8988T (cell line): ENCODE measurements at places on chromosomes 12 and 14.

DNA sequence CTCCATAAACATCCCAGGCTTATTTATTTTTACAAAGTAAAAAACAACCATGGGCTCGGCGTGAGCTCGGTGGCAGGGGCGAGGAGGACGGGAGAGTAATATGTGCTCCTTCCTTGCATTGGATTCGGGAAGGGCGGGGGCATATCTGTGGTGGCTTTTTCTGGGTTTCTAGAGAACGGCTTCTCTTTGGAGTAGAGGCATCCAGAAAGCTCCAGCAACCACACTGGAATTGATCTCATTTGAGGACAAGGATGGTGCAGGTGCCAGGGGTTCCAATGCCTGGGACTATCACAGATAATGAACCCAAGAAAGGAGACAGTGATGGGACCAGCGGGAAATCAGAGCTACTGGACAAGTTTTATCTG is 18.9 kb downstream of the ADGRD1 start:
- DNase-seq = no peak

GRCh38 chr12:48022676-48023385 is 18.6 kb upstream of the COL2A1 start:
- no peak for DNase-seq

DNA sequence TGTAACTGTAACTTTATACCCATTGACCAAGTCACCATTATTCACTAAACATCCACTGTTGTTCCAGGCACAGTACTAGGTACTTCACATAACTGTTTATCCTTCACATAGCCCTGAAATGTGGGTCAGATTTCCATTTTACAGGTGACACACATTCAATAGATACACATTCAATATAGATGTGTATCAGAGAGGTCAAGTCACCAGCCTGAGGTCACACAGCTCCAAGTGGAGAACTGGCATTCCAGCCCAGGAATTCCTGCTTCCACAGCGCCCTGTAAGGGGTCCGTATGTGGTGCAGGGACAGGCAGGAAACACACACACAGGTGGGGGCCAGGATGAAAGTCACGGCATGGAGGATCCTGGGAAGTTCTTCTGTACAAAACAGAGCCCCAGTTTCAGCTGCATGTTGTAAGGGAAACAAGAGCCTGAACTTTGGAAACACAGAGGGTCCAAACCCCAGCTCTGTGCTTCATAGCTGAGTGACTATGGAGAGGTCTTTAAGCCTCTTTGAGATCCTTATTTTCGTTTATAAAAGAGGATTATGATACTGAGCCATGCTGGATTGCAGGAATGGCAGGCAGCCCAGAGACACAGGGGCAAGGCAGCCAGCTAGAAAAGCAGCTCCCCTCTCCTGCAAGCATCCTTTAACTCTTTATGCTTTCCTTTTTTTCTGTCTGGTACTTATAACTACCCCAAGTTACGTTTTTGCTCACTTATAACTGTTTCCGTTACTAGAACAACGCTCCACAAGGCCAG is 50.3 kb upstream of the DICER1 start:
- DNase-seq = no peak

GRCh38 chr12:93008044-93008778 is 79.1 kb upstream of the EEA1 start:
- DNase-seq = no peak

DNA sequence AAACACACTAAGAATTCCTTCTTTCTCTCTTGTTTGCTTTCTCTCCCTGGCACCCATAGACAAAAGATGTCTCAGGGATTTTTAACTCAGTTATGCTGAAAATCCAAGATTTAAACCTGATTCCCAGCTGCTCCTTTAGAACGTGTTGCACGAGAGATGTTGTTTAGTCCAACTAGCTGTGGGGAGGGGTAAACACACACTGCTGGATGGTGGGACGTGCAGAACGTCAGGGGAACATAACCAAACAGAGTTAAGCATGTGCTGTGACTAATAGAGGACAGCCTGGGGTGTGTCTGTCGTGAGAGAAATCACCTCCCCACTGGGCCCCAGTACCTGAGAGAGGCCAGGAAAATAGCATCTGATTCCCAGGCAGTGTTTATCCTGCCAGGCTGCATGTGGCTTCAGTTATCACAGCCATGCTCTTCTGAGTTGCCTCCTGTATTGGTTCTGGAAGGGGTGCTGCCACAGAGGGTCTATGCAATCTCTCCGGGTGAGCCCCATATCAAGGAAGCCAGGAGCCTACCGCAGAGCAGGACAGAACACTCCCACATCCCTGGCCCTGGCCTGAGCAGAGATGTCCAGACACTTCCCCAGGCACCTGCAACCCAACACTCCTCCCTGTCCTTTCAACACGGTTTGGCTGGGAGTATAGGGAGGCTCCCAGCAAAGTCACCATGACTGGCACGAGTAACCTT is 112.7 kb upstream of the EGLN3 start:
- DNase-seq = no peak

GRCh38 chr14:76595266-76595665 is 166.0 kb upstream of the VASH1 start:
- DNase-seq = no peak

DNA sequence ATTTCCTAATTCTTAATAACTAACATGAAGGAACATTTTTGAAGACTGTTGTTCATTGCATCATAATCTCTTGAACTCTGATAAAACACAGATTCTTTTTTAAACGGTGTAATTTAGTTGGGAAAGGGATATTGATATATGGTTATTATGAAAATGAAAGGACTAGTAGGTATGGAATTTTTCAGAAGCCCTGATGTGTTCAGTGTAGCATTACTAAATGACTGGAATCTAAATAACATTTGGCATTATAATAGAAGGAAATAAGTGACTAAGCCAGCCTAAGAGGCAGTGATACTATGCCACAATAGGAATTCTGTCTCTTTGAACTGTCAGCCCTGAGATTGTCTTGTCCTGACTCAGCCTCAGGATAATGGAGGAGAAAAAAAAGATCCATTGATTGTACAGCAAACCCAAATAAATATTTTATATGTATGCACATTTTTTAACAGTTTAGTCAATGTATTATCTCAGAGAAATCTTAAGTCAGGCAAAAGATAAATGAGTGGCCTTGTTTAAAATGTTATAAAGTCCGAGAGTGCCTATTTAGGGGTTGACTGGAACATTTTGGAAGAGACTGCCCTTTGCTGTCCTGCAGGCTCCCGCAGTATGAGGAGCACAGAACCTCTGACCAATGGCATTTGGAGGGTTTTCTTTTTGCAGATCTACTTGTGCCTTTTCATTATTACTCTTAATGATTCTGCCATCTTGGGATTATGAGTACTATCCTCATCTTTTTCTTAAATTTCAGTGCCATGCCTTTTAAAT is 271.2 kb downstream of the EGLN3 start:
- no peak for DNase-seq

- no peak for DNase-seq
Measured at GRCh38 chr12:19278407-19278806, 148.9 kb downstream of the PLEKHA5 start.

- no peak for DNase-seq
Measured at GRCh38 chr14:55434805-55435174, 5.6 kb downstream of the TBPL2 start.

DNA sequence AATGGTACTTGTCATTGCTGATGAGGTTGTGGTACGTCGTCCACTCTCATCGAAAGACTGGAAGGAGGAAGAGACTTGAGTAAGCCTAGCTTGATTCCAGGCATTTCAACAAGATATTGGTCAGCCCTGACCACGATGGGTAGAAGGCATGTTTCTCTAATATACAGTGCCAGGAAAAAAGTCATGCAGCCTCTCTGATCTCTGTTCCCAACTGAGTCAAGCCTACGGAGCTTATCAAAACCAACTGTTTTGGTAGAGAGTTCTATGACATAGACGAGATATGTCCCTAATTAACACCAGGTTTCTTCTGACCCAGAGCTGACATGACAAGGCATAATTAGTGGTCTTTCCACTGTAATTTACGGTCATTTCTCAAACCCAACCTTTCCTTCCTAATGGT is 58.5 kb downstream of the NIN start:
- DNase-seq = no peak

- no peak for DNase-seq
Measured at GRCh38 chr14:100422556-100423316, 99.6 kb downstream of the SLC25A47 start.

DNA sequence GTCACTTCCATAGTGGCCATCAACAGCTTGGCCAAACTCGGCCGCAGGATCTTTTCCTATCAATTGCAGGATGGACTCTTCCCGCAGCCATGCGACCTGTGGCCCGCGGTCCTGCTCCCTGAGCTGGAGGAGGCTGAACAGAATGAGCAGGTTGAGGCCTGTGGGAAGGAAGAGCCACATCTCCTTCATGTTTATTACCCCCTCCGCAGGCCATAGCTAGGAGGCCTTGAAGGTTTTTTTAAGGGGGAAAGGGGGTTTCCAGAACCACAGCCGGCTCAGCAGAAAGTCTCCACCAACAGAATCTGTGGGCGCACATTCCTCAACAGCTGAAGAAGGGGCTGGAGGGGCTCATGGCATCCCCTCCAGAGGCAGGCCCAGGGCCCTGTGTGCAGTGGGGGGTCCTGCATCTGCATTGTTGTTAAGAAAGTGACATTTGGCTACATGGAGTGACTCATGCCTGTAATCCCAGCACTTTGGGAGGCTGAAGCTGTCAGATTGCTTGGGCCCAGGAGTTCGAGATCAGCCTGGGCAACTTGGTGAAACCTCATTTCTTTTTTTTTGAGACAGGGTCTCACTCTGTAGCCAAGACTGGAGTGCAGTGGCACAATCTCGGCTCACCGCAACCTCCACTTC is 25.2 kb upstream of the PPP1R13B start:
- no peak for DNase-seq

DNA sequence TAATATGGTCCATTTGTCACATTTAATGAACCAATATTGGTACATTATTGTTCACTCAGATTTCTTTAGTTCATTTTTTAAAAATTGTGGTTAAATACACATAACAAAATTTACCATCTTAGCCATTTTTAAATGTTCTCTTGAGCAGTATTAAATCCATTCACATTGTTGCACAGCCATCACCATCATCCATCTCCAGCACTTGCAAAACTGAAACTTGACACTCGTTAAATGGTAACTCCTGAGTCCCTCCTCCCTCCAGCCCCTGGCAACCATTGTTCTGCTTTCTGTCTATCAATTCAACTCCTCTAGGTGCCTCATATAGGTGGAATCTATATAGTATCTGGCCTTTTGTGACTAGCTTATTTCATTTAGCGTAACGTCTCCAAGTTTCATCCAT is 86.4 kb downstream of the ACACB start:
- DNase-seq = no peak

GRCh38 chr14:85276979-85277228 is 253.0 kb upstream of the FLRT2 start:
- DNase-seq = no peak

- DNase-seq = no peak
Measured at GRCh38 chr12:79873201-79873600, 61.7 kb downstream of the PPP1R12A start.

DNA sequence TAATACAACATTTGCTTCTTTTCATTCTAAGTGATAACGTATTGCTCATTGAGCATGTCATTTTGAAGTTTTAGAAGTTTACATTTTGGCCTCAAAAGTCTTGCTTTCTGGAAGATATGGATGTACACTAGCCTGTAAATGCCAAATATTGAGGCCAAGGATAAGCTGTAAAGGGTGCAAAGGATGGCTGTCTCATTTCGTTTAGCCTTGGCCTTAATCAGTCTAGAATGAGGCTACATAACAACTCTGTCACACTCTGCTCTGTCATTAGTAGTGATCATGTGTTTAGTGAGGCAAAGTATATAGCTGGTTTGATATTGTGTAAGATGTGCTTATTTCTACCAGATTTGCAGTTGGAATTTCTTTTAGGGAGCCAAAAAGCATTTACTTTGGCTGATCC is 344.5 kb downstream of the TMTC2 start:
- DNase-seq = no peak

DNA sequence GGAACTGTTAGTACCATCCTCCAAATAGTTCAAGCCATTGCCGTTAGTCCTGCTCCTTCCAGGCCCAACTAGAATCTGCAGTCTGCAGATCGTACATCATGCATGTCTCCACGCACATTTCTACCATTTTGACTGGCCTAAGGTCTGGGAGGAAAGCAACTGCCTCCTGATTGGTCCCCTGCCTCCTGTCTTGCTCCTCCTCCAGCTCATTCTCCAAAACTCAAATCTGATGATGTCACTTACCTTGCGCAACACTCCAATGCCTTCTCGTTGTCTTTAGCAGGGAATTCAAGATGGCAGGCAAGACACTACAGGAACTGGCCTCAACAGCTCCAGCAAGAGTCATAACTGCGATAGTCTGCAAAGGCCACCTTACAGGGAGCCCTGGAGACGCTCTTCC is 9.7 kb upstream of the HCAR1 start:
- DNase-seq = no peak

GRCh38 chr12:85814741-85815140 is 21.5 kb downstream of the RASSF9 start:
- no peak for DNase-seq

GRCh38 chr12:33488036-33488435 is 48.4 kb upstream of the SYT10 start:
- no peak for DNase-seq

GRCh38 chr14:89458713-89459420 is 41.8 kb upstream of the FOXN3 start:
- no peak for DNase-seq

DNA sequence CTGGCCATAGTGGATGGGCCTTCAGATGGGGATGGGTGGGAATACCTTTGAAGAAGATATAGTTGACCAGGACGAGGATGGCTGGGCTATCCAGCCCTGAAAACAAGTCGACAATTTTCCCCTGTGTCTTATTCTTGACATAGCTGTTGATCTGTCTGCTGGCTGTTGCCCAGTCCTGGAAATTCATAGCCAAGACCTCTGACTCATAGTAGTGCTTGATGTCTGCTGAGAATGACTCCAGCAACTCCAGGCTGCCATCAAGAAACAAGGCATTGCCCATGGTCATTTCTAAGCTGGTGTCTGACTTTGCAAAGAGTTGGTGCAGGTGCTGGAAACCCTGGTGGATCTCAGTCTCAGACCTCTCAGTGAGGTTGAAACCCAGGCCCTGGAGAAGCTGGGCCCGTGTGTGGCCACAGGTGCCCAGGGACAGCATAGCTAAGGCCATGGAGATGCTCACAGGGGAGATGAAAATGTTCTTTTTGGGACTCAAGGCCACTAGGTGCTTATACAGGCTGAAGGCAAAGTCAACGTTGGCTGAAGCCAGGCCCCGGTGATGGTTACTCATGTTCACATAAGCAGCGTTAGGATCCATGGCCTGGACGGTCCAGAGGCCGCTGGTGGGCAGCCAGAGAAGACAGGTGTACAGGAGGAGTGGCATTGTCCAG is 9.0 kb downstream of the SERPINA6 start:
- DNase-seq = no peak

- DNase-seq = no peak
Measured at GRCh38 chr14:24430682-24431568, 1.2 kb downstream of the KHNYN start.

GRCh38 chr14:52678591-52678990 is 16.8 kb downstream of the ERO1A start:
- no peak for DNase-seq

GRCh38 chr12:119208626-119209061 is 29.9 kb downstream of the HSPB8 start:
- DNase-seq = no peak

GRCh38 chr14:96424109-96424989 is 32.4 kb downstream of the AK7 start:
- DNase-seq = no peak
